ENCODE measurements at places on chromosomes 6 and 20. TPM values are rescaled to one million over a fixed set of nuclear protein-coding genes. Genes with fewer than 3 reads are reported as not detected.

GATA5 gene
- 0.39 TPM for total RNA-seq

PRL gene
- not detected for total RNA-seq

ZSCAN31 gene
- 3.6 TPM for total RNA-seq

NHLRC1 gene
- 1.0 TPM for total RNA-seq

DDX27 gene
- 50.3 TPM for total RNA-seq

MMP24OS gene
- 45.6 TPM for total RNA-seq

- no peaks in the 10 kb centered on the region for H3K36me3 ChIP-seq
- H3K27ac ChIP-seq, result no peak overlapping the region
- no peaks in the 10 kb centered on the region for H3K4me1 ChIP-seq
- no peaks in the 10 kb centered on the region for H3K27me3 ChIP-seq
- DNase-seq, result no peak
These were observed 38.3 kb downstream of the PSMG4 start for GRCh38 chr6:3297006-3297405.

DNA sequence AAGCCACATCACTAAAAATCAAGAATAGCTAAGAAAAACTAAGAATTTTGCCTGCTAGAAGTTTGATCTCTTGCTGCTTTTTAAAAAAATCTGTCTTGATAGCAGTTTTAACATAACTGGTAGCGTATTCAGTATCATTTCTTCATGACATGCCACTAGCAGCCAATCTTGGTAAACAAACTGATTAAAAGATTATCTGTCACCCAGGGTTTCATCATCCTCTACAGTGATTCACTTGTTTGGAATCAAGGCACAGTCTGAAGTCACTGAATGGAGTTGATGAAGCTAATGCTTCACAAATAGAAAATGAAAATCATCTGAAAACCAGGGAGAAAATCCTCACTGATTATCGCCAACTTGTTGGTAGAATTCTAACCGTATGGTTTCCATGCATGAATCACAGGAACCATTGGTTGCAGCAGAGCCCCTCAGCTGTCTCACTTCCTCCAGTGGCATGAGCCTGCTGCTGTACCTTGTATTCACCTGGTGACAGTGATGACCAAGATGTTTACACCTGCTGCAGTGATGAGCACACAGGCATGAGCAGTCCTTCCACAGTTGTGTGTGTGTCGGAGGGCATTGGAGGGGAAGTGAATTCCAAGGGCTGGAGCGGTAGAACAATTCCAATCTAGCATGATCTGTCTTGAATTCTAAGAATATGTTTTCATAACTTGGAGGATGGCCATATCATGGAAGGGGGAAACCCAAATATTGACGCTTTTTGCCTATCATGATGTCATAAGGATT lies 275.0 kb downstream of the KHDC1L start:
- DNase-seq, result no peak
- no peak overlapping the region for H3K4me3 ChIP-seq
- H3K27me3 ChIP-seq, result no peaks in the 10 kb centered on the region
- peaks cover 2% of the 10 kb centered on the region for H3K4me1 ChIP-seq

DNA sequence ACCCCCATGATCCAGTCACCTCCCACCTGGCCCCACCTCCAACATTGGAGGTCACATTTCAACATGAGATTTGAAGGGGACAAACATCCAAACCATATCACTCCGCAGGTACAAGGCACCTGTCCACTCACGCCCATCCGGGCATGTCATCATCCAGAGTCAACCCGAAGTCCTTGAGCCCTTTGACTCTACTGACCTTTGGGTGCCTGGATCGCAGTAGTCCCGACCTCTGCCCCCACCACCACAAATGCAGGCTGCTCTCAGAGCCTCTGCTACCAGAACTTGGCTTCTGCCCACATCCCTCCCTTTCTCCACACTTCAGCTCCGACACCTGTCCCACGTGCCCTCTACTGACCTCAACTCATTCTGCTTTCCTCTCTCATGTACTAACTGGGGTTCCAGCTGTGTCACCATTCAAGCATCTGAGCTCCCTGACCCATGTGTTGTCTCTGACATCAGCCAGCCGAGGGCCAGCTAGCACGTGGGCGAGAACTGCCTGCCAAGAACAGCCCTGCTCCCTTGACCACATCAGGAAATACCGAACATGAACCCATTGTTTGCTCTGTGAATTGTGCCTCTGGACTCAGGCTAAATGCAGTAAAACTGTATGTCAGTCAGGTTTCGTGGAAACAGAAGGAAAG lies 498.3 kb upstream of the SULF2 start:
- H3K4me1 ChIP-seq, result no peaks in the 10 kb centered on the region
- H3K27ac ChIP-seq, result no peak overlapping the region
- no peaks in the 10 kb centered on the region for H3K36me3 ChIP-seq
- DNase-seq, result no peak
- H3K27me3 ChIP-seq, result no peaks in the 10 kb centered on the region

GRCh38 chr6:104506429-104506828 lies 353.3 kb downstream of the HACE1 start:
- no peak for DNase-seq
- H3K4me1 ChIP-seq, result no peaks in the 10 kb centered on the region
- H3K27me3 ChIP-seq, result no peaks in the 10 kb centered on the region
- H3K36me3 ChIP-seq, result no peaks in the 10 kb centered on the region
- H3K27ac ChIP-seq, result no peak overlapping the region

DNA sequence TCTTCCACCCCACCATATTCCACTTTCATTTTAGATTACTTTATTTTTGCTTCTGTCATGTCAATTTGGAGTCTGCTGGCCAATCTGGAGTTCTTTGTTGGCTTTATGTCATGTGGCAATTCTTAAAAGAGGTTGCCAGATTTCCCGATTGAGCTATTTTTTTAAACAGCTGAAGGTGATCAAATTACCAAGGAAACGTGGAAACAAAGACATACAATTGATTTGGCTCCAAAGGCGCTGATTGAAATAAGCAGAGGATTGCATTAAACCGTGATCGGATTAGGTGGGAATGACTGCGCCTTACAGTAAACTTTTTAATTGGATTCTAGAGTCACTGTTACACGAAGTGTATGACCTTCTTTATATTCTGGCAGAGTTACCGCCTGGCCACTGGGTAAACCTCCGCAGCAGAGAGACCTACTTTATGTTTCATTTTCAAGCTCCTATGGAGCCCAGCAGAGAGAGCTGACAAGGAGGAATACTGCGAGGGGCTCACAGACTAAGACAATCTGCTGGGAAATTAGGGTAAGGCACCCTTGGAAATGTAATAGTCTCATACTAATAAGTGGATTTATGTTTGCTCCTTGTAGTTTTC lies 37.9 kb downstream of the SIM1 start:
- H3K36me3 ChIP-seq, result no peaks in the 10 kb centered on the region
- peaks cover 4% of the 10 kb centered on the region for H3K4me1 ChIP-seq
- no peak overlapping the region for H3K4me3 ChIP-seq
- no peaks in the 10 kb centered on the region for H3K27me3 ChIP-seq
- no peak overlapping the region for H3K27ac ChIP-seq

GRCh38 chr20:36362978-36363713 lies 57.0 kb downstream of the DLGAP4 start:
- H3K27me3 ChIP-seq, result no peaks in the 10 kb centered on the region
- no peaks in the 10 kb centered on the region for H3K36me3 ChIP-seq
- H3K4me3 ChIP-seq, result no peak overlapping the region
- H3K27ac ChIP-seq, result no peak overlapping the region

GRCh38 chr6:21084656-21085055 lies 508.9 kb upstream of the SOX4 start:
- no peaks in the 10 kb centered on the region for H3K4me1 ChIP-seq
- no peaks in the 10 kb centered on the region for H3K27me3 ChIP-seq
- DNase-seq, result no peak
- H3K36me3 ChIP-seq, result no peaks in the 10 kb centered on the region
- H3K27ac ChIP-seq, result no peak overlapping the region

DNA sequence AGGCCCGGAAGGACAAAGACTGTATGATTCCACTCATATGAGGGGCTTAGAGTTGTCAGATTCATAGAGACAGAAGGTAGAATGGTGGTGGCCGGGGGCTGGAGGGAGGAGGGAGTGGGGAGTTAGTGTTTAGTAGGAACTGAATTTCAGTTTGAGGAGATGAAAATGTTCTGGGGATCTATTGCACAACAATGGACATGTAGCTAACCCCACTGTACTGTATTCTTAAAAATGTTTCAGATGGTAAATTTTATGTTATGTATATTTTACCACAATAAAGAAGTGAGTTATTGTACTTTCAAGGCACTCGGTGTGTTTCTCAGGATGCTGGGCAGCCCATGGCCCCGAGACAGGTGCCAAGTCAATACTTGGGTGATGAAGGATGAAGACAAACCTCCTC lies 25.4 kb downstream of the MAS1 start:
- H3K4me1 ChIP-seq, result no peaks in the 10 kb centered on the region
- no peak overlapping the region for H3K4me3 ChIP-seq
- no peaks in the 10 kb centered on the region for H3K27me3 ChIP-seq
- no peak overlapping the region for H3K27ac ChIP-seq

DNA sequence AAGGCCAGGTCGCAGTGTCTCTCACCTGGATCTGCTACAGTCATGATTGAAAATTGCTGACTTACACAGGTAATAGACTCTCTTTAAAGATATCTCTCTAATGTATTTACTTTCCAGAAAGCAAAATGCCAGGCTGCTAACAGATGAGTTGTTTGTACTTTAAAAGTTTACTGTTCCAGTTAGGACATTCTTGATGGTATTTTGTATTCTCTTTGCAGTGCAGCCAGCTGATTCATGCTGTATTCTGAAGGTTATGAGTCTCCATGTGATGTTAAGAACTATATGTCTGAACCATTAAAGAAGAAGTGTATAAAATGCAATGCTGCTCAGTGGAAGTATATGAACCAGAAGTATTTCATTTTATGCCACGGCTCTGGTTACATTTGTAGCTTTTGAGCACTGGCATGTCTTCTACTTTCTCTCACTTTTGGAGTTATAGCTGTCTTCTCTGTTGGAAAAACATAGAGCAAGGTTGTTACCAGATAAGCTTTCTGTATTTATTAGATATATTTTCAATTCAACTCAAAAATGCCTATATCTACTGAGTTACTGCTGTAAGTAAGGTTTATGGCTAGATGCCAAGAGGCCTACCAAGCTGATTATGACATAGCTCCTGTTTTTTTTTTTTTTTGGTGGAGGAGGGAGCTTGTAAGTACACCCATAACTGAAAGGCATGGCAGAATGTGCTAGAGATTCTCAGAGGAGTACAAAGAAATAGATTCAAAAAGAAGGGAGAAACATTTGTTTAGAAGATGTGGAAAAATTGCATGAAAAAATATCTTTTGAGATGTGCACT lies 130.5 kb upstream of the MAN1A1 start:
- no peak for DNase-seq
- no peak overlapping the region for H3K4me3 ChIP-seq
- no peak overlapping the region for H3K27ac ChIP-seq
